Activated CD4-positive, alpha-beta T cell treated with anti-CD3 and anti-CD28 coated beads, Interleukin-2, Interleukin-4, amounts not matched to agents 100 ng/mL and 50 ng/mL, durations not matched to agents 16 hours and 8 hours (primary cell): ENCODE measurements at places on chromosomes 16 and 17.

DNA sequence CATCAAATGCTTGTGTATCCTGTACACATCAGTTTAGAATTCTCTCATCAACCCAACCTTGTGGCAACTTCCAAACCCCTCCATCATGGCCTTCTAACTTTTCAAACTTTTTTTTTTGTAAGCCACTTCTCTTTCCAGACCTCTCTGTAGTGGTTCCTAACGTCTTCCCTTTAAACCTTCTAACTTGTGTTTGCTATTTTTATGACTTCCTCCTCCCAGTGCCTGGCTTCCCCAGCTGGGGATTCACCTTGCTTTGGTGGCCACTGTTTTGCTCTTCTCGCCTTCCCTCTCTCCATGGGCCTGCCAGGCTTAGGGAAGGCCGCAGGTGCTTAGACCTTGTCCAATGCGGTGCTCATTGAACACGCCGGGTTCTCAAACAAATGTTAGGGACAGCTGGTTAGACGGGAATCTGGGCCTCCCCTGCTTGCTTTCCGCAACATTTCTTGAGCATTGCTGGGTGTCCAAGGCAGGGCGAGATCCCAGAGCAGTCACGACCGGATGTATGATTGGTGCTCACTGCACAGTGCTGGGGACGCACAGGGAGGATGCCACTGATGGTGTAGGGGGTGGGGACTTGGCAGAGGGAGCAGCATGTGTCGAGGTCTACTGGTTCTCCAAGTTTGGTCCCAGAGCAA lies 1.1 kb upstream of the XYLT2 start:
- no peak for DNase-seq

GRCh38 chr17:58605986-58606385 lies 85.9 kb downstream of the TEX14 start:
- DNase-seq: no peak

DNA sequence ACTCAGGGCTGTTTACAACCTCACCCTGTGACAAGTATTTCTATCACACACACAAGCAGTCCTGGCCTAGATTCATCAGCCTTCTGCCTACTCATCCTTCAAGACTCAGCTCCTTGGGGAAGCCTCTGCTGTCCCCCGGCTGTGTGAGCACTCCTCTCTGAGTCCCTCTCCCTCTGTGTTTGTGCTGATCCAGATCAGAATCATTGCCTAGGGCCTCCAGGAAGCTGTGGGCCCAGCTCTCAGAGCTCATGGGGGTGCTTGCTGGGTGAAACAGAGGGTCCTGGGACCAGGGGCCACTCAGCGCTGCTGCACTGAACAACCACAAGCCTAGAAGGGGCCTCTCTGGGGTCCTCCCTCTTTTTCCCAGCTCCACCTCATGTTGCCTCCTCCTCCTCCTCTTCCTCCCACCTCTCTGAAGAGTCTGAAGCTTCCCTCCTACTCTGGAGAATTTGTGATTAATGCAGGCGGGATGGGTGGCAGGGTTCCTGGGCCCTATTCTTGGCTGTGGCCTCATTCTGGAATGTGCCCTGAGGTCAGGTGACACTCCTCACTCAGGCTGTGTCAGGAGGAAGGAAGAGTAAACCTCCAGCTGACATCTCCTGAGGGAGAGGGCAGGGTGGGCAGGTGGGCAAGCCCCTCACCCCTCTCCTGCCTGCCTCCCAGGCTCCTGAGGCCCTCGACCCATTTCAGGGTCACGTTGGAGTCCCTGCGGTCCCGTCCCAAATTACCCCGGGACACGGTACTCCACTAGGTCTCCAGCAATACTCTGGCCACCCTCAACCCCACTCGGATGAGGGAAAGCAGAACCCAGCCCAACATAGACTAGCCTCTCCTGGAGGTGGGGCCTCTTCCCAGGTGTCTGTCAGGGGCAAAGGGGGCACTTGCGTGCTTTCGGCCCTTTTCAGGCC lies 10.1 kb downstream of the WFIKKN2 start:
- DNase-seq: no peak

DNA sequence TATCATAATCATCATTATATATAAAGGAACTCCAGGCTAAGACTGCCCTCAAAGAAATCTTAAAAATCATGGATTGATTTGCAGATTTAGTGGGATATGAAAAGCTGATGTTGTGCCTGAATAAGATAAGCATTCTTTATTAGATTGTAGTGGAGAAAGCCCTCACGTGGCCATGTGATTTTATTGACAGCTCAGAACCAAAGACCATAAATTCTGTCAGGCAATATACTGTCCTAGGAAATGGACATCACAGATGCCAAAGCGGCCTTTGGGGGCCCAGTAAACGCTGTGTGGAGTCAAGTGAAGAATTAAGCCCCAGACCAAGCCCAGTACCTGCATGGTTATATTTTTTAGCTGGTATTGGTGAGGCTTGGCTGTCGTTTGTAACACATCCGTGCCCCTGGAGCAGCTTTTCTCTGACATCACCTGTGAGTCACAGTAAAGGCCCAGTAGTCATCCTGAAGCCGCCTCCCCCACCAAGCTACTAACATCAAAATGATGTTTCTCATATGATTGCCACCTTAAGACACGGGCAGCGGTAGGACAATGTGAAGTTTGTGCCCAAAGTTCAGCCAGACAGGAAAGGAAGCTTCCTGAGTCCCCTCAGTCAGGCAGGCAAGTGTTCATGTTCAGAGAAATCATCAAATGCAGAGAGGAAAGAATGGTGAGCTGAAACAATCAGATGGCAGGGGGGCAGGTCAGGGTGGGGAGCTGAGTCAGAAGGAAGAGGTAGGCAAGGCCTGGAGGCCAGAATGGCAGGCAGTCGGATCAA lies 209.4 kb downstream of the IRX3 start:
- no peak for DNase-seq
